ENCODE measurements at places on chromosomes 7 and 10.
A peak's percentile ranks its signal among the peaks of the same experiment; 100 is the strongest.

DNA sequence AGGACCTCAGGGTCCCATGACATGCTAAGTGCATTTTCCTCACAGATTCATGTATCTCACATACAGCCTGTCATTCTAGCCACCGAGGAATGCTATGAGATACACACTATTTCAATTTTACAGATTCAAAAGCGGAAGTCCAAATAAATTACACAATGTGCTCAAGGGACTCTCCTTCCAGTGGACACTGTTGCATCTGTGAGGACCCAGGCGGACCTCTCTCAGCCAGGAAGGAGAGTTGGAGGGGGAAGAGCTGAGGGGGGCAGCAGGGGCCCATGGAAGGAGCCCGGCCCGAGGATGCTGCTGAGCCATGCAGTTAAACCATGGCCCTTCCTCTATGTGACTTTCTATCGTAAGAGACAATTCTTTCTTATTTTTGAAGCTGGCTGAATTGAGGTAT lies 93.6 kb downstream of the VOPP1 start:
- no peak for DNase-seq

DNA sequence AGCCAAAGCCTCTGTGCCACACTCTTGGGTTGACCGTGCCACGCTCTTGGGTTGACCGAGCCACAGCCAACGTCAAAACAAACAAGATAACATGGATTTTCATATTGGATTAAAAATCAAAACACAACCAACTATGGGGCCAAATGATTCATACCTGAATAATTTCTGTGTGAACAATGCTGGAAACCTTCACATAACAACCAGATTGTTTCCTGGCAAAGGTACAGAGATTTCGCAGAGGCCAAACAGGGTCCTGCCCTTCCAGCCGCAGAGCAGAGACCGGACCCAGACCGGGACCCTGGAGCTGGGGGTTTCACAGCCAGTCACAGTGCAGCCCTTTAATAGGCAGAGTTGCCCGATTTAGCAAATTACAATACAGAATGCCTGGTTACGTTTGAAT lies 40.5 kb downstream of the ITIH5 start:
- DNase-seq = no peak

- DNase-seq = no peak
Measured at GRCh38 chr7:120799813-120800475, 58.0 kb downstream of the TSPAN12 start.

GRCh38 chr7:30968747-30969603 lies 5.2 kb downstream of the GHRHR start:
- DNase-seq = no peak

DNA sequence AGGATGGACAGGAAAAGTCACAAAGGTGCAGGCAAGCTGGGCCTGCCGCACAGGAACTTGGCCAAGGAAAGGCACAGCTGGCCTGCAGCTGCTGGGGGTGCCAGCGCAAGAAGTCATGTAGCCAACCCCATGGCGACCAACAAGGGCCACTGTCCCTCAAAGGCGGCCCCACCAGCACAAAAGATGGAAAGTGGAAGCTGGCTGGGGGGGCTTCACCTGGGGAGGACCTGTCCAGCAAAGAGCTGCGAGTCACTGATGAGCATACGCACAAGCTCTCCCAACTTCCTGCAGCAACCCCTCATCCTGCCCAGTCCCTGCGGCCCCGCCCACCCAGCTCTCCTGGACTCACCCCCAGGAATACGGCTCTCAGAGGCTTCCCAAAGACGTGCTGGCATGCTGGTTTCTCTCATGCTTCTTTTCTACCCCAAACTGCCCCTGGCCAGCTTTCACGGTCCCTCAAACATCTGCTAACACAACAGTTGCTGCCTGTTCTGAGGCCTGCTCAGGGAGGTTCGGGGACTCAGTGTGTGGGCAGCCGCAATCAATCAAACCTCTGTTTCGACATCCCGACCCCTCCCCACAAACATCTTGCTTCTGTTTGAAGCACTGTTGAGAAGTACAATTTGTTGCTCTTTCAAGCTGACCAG lies 67.6 kb downstream of the FAM53B start:
- no peak for DNase-seq

DNA sequence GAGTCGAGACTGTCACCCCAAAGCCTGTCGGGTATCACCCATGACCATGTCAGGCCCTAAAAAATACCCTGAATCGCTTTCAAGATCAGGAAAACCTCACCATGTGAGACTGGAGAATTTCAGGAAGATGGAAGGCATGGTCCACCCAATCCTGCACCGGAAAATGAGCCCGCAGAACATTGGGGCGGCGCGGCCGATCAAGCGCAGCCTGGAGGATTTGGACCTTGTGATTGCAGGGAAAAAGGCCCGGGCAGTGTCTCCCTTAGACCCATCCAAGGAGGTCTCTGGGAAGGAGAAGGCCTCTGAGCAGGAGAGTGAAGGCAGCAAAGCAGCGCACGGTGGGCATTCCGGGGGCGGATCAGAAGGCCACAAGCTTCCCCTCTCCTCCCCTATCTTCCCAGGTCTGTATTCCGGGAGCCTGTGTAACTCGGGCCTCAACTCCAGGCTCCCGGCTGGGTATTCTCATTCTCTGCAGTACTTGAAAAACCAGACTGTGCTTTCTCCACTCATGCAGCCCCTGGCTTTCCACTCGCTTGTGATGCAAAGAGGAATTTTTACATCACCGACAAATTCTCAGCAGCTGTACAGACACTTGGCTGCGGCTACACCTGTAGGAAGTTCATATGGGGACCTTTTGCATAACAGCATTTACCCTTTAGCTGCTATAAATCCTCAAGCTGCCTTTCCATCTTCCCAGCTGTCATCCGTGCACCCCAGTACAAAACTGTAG lies 176.2 kb downstream of the RTKN2 start:
- DNase-seq = no peak

DNA sequence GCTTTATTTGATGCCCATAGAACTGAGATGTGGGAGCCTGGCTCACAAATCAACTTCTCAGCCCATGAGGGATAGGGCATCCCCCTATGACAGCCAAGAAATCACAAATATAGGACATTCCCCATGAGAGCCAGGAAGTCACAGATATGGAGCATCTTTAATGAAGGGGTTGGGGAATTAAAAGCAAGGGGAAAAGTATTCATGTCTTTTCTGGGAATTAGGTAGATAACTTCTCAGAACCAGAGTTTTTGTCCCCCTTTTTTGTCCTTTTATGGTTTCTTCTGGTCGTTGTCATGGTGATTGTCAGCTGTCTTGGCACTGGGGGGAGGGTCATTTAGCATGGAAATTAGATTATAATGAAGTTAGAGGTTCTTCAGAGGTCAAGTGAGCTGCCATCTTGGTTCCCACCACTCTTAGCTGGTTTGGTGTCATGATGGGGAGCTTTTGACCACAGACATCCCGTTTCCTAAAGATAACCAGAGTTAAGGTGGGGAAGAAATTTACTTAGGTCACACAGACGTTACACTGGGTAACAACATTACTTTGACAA lies 56.9 kb downstream of the NOD1 start:
- no peak for DNase-seq

GRCh38 chr10:57657164-57657765 lies 610.4 kb downstream of the IPMK start:
- DNase-seq = peak; percentile 65

DNA sequence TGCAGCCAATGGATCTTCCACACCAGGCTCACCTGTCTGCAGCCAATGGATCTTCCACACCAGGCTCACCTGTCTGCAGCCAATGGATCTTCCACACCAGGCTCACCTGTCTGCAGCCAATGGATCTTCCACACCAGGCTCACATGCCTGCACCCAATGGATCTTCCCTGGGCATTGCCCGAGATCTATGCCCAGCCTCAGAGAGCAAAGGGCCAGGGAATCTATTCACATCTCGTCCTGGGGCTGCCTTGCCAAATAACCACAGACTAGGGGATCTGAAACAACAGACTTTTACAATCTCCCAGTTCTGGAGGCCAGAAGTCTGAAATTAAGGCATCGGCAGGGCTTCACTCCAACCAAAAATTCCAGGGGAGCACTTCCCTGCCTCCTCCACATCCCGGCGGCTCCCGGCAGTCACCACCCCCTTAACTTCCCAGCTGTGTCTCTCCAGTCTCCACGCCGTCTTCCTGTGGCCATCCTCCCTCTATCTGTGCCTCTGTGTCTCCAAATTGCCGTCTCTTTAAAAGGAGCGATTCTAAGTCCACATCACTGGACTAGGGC lies 92.4 kb upstream of the PPP2R2D start:
- DNase-seq = no peak

- DNase-seq = no peak
Measured at GRCh38 chr7:17434191-17434590, 135.7 kb downstream of the AHR start.

GRCh38 chr10:62323751-62324150 lies 50.4 kb upstream of the ZNF365 start:
- no peak for DNase-seq

DNA sequence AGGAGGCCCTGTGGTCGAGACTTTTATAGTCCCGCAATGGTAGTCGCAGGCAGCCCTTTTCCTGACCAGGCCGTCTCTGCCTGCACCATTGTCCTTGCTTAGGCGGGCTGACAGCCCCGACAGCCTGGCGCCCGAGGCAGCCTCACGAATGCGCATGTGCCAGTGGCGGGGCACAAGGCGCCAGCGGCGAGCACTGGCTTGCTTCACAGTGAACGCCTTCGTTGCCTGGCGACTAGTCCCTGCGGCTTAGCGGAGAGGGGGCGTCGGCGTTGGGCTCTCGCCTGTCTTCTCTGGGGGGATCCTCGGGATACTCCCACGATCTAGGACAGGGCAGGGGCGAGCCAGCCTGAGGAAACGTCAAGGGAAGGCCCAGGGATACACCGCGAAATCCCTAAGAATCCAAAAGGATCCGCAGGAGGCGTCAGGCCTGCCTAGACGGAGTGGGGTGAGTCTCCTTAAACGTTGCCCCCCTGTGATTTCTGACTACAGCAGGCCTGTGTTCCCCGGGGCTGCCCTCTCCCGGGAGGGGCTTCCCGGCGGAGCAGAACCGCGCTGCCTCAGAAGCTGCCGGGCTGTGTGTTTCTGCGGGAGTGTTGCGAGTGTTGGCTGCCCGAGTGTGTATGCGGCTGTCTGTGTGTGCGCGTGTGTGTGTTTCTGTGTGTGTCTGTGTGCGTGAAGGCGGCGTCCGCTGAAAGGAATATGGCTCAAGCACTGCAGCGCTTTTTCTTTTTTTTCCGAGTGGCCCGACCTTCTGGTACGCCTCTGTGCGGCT lies 20.5 kb upstream of the ZNF273 start:
- no peak for DNase-seq

GRCh38 chr10:93807371-93807770 lies 49.6 kb downstream of the LGI1 start:
- DNase-seq = no peak

DNA sequence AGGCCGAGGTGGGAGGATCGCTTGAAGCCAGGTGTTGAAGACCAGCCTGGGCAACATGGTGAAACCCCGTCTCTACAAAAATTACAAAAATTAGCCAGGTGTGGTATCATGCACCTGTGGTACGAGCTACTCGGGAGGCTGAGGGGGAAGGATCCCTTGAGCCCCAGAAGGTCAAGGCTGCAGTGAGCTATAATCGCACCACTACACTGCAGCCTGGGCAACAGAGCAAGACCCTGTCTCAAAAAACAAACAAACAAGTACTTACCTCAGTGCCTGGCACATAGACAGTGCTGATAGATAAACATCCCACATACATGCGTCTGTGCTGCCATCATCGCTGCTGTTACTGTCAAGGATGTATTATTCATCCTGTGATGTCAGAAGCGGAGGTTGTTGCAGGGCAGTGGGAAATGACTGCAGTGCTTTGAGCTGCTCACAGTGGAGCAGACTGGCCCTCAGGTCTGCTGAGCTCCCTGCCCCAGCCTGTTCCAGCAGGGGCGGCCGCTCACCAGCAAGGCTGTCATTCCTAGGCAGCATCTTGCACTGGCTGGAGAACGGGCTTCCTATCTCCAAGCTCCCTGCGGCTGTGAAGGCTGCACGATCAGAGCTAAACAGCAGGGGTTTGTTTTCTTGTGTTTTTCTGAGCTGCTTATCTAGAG lies 18.6 kb downstream of the FOXK1 start:
- DNase-seq = no peak

DNA sequence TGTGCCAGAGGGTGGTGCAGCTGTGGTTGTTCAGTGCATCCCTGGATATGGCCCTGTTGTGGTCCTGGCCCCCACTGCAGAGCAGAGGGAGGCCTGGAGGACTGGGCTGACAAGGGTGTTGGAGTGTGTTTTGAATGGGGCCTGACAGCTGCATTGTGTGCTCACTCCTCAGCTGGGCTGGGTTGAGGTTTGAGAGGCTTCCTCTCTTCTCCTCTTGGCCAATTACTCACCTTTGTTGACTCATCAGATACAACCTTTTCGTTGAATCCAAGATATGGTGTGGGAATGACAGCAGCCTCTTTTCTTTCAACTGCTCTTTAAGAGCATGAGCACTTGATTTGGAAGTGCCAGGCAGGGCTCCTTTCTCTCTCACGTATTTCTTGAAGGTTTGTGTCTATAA lies 228.5 kb upstream of the COBL start:
- DNase-seq = no peak

GRCh38 chr7:16092711-16093110 lies 328.6 kb downstream of the CRPPA start:
- no peak for DNase-seq

GRCh38 chr7:68776326-68776725 lies 821.9 kb upstream of the AUTS2 start:
- DNase-seq = no peak

GRCh38 chr10:76082956-76083355 lies 651.5 kb downstream of the LRMDA start:
- DNase-seq = peak; percentile 37

GRCh38 chr7:80439894-80440821 lies 71.7 kb downstream of the GNAT3 start:
- DNase-seq = no peak

- no peak for DNase-seq
Measured at GRCh38 chr10:88500656-88501055, 82.5 kb downstream of the RNLS start.

DNA sequence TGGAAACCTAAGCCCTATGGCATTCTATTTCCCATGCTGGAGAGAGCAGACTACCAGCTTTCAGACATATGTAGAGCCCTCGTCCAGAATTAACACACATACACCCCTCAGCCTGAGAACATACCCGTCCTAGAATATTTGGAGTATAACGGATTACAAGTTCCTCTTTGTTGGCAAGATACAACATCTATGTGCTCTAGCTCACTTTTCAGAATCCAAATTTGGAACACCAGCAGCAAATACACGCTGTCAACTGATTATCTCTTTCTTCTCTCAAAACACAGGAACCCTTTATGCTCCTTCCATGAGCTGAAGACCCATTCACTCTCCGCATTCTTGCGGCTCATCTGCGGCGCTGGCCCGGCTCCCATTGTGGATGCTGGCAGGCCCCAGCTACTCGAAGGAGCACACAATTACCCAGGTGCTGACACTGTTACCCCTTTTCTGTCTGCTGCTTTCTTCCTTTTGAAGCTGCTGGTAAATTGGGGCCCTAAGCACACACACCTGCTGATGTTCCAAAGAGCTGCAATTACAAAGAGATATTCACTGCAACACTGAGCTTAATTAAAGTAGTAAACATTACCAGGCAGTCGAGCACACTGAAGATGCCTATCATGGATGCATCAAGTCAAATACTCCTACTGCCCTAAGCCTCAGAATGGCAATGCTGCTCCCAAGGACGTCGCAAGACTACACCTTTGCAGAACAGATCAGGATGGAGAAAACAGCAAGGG lies 70.0 kb downstream of the VOPP1 start:
- peak; percentile 92 for DNase-seq

- no peak for DNase-seq
Measured at GRCh38 chr7:16271355-16271915, 149.9 kb downstream of the CRPPA start.

- DNase-seq = no peak
Measured at GRCh38 chr7:140678816-140679130, 6.0 kb downstream of the ADCK2 start.

GRCh38 chr10:13946209-13946460 lies 359.4 kb downstream of the PRPF18 start:
- DNase-seq = peak; percentile 38

Measured in NCI-H146 (cell line).